Glomerular endothelial cell (primary cell): ENCODE measurements at places on chromosomes 3 and 15. TPM values are rescaled to one million over a fixed set of nuclear protein-coding genes. Genes with fewer than 3 reads are reported as not detected.

The MEIS2 gene
- 103 and 119 TPM in 2 replicates for total RNA-seq

The NPAP1 gene
- not detected in 2 replicates for total RNA-seq

The RBMS3 gene
- 24.0 and 36.8 TPM in 2 replicates for total RNA-seq

The MUC13 gene
- total RNA-seq, result not detected in 2 replicates

The CCR5 gene
- total RNA-seq, result not detected in 2 replicates

The OTOL1 gene
- total RNA-seq, result not detected in 2 replicates

The STIMATE gene
- 14.0 and 28.5 TPM in 2 replicates for total RNA-seq

The KLF15 gene
- total RNA-seq, result 0.05 and 0.47 TPM in 2 replicates
